Fibroblast of lung (primary cell): ENCODE measurements at places on chromosomes 7 and 10. TPM values are rescaled to one million over a fixed set of nuclear protein-coding genes. Genes with fewer than 3 reads are reported as not detected.

DNA sequence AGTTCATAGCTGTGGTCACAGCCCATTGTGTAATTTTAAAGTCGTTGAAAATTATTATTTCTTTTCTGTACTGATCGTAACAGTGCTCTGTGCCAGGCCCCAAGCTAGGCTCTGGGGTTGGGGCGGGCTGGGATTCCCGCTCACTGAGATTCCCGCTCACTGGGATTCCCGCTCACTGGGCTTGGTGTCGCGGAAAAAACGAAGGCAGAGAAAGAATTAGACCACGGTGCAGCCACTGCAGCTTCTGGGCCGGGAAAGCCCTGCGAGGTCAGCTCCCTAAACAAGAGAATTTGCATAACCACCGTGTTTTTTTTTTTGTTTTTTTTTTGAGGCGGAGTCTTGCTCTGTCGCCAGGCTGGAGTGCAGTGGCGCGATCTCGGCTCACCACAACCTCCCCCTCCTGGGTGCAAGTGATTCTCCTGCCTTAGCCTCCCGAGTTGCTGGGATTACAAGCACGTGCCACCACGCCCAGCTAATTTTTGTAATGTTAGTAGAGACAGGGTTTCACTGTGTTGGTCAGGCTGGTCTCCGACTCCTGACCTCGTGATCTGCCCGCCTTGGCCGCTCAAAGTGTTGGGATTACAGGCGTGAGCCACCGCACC, 31.2 kb downstream of the FOXK1 start:
- peak; percentile 76 for DNase-seq

DNA sequence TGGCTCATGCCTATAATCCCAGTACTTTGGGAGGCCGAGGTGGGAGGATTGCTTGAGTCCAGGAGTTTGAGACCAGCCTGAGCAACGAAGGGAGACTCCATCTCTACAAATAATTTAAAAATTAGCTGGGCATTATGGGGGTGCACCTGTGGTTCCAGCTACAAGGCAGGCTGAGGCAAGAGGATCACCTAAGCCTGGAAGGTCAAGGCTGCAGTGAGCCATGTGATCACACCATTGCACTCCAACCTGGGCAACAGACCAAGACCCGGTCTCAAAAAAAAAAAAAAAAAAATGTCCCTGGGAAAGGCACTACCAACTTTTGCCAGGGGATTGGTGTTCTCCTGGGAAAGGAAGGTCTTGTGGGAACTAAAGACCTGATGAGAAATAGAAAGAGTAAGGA, 134.2 kb upstream of the AUTS2 start:
- no peak for DNase-seq

- DNase-seq = no peak
These were observed 18.4 kb downstream of the VTI1A start for GRCh38 chr10:112465299-112465883.

GRCh38 chr10:10959666-10960065, 58.0 kb upstream of the CELF2 start:
- DNase-seq = no peak

- no peak for DNase-seq
These were observed 207.3 kb upstream of the BMPER start for GRCh38 chr7:33698041-33698440.

DNA sequence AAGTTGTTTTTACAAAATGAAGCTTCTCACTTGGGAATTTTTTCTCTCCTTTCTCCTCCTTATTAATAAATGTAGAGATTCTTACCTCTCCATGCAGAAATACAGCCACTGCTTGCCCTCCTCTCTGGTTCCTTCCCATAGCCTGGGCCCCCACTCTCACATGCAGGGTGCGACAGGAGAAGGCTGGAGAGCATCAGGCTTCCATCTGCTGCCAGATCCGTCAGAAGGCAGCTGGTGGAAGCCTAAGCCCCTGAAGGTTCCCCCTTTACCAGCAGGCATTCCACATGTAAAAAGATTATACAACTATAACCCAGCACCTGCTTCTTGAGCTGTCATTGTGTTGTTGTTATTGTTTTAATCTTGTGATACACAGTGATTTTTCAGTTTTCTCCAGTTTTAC, 314.2 kb downstream of the LHFPL3 start:
- DNase-seq = no peak

GRCh38 chr7:11170863-11171568, 197.3 kb downstream of the PHF14 start:
- DNase-seq = no peak

GRCh38 chr10:74917481-74918077, 91.2 kb downstream of the KAT6B start:
- peak; percentile 38 for DNase-seq

The ASIC3 gene
- under 0.01 and 0.17 TPM in 2 replicates for total RNA-seq

The FAM180A gene
- 24.4 and 38.5 TPM in 2 replicates for total RNA-seq

The CAPZA2 gene
- total RNA-seq = 91.9 and 123 TPM in 2 replicates

The PVRIG gene
- not detected in 2 replicates for total RNA-seq

The SH3PXD2A gene
- 26.2 and 33.2 TPM in 2 replicates for total RNA-seq

The WDR86 gene
- 0.33 and 1.0 TPM in 2 replicates for total RNA-seq
